Activated CD4-positive, alpha-beta T cell treated with anti-CD3 and anti-CD28 coated beads, Interleukin-2, amount 50 U/mL, for 4 hours (primary cell): ENCODE measurements at places on chromosomes 3 and 15.

DNA sequence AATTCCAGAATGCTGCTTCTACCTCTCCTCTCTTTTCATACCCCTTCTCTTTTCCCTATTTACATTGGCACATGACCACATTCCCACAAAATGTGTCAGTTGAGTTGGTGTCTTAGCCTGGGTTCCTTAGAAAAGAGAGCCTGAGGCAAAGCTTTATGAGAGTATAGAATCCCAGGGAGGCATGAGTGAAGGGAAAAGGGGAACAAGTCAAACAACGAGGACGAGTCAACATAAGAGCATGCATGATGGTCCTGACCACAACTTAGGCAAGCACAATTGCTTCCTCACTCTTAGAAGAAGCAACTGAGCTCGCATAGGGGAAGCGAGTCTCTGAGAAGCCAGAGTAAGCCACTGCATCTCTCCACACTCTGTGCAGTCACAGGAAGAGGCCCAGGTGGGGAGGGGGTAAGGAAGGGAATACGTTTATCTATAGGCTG lies 15.4 kb upstream of the ZNF774 start:
- DNase-seq, result no peak

DNA sequence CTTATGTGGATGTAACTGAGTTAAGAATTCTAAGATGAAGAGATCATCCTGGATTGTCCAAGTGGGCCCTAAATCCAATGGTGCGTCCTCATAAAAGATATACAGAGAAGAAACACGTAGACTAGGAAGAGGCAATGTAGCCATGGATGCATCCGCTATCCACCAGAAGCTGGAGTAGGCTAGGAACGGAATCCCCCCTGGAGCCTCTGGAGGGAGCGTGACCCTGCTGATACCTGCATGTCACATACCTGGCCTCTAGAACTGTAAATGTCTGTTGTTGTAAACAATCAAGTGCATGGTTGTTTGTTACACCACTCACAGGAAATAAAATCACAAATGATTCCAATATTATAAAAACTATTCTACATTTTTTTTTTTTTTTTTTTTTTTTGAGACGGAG lies 254.5 kb upstream of the RORA start:
- no peak for DNase-seq

GRCh38 chr15:70801109-70801508 lies 37.8 kb upstream of the UACA start:
- no peak for DNase-seq

DNA sequence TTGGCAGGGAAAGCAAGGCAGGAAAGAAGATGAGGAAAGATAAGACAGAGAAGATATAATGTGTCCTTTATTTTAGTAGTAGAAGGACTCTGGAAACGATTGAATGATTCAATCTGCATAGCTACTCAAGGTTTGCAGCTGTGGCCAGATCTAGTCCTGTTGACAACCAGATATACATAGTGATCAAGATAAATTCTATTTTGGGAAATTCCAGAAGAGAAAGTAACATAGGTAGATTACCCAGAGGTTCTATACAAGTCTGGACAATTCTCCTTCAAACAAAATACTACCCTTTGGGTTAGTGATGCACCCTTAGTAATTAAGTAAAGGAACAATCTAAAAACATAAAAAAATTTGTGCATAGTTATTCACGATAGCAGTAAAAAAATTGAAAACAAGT lies 9.4 kb downstream of the TERC start:
- no peak for DNase-seq

DNA sequence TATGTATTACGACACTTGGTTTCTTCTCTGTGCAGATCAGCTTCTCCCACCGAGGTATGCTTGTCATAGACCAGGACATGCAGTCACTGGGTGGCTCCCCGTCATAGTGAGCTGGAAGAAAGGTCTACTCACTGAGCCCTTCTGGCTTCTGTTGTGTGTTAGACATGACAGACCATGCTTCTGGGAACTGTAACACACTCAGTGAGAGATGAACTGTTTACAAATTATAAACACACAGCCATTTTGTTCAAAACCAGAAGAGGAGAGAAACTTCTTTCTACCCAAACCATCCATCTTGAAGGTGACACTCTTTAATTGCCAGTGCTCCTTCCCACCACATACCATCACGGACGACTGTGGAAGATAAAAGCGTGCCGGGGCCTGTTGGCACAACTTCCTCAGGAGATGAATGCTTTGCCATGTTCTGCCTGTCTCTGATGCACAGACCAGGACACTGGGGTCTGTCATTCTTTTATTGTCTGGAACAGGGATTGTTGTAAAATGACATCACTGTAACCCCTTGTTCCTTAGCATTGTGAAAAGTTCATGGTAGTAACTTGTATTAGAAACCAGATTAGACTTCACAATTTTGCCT lies 214.3 kb downstream of the MCTP2 start:
- no peak for DNase-seq

DNA sequence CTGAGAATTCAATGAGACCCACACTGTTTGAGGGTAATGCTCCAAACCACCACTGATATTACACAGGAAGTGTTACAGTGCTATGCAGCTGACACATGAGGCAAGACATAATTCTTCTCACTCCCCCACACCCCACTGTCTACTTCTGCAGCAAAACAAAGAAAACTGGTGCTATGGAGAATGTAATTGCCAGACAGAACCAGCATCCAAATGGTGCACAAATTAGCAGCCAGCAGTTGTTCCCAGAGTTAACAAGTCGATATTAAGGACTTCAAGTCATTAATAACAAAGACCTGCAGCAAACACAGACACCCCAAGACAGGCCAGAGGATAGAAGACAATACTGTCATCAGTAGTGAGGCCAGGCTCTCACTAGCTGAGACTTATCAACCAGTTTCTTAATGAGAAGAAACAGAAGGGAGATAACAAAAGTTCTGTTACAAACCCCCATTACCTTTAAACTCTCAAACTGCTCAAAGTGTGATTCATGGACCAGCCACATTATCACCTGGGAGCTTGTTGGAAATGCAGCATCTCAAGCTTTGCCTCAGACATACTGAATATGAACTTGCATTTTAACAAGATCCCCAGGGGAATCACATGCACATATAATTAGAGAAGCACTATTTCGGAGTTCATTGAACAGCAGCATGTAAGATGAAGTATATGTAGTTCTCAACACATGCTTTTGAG lies 58.7 kb upstream of the FNDC3B start:
- DNase-seq, result no peak

GRCh38 chr3:172356427-172356826 lies 91.8 kb downstream of the GHSR start:
- no peak for DNase-seq

DNA sequence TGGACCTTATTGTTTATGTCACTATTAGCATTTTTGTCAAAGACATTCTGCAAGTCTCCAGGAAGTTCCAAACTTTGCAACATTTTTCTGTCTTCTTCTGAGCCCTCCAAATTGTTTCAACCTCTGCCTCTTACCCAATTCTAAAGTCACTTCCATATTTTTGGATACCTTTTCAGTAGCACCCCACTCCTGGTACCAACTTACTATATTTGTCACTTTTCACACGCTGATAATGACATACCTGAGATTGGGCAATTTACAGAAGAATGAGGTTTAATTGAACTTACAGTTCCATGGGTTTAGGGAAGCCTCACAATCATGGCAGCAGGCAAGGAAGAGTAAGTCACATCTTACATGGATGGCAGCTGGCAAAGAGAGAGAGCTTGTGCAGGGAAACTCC lies 1206.5 kb upstream of the EPHA6 start:
- no peak for DNase-seq

- DNase-seq, result no peak
Observed at GRCh38 chr15:93164409-93164808, 75.4 kb upstream of the RGMA start.

GRCh38 chr3:30743641-30744317 lies 137.4 kb downstream of the TGFBR2 start:
- no peak for DNase-seq

DNA sequence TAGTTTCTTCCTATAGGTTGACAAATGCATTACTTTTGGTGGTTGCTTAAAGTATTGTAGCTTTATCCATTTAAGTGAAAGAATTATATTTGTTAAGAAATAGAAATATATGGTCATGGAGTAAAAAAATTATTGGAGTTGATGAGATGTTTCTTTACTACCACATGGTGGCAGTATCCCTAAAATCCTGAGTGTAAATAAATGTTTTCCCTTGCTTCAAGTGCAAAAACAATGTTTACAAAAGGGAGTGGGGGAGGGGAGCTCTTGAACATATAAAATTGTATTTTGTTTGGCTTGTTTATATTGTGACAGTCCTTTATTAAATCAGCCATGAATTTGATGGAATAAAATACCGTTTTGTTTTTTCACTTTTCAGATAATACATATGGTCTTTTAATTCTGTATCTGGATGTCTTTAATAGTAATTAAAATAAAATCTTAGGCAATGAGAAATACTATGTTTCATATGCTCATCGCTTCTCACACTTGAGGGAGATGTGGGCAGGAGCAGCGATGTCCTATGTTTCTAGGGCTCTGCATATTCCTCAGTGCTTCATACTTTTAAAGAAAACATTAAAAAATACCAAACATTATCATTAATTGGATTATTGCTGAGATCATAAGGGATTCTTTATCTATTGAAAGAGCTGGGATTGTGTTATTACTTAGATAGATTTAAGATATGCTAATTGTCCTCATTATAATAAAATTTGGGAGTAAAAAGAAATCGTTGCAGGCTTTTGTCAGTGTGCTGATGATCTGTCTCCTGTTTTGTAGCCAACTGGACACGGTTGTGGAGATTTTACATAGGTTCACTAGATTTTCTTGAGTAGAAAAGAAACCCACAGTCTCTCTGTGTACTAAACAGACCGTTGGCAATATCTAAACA lies 349.7 kb downstream of the TUSC7 start:
- no peak for DNase-seq

GRCh38 chr3:20573175-20573574 lies 387.2 kb upstream of the SGO1 start:
- no peak for DNase-seq

GRCh38 chr3:46447228-46447985 lies 17.3 kb downstream of the LTF start:
- DNase-seq, result no peak

DNA sequence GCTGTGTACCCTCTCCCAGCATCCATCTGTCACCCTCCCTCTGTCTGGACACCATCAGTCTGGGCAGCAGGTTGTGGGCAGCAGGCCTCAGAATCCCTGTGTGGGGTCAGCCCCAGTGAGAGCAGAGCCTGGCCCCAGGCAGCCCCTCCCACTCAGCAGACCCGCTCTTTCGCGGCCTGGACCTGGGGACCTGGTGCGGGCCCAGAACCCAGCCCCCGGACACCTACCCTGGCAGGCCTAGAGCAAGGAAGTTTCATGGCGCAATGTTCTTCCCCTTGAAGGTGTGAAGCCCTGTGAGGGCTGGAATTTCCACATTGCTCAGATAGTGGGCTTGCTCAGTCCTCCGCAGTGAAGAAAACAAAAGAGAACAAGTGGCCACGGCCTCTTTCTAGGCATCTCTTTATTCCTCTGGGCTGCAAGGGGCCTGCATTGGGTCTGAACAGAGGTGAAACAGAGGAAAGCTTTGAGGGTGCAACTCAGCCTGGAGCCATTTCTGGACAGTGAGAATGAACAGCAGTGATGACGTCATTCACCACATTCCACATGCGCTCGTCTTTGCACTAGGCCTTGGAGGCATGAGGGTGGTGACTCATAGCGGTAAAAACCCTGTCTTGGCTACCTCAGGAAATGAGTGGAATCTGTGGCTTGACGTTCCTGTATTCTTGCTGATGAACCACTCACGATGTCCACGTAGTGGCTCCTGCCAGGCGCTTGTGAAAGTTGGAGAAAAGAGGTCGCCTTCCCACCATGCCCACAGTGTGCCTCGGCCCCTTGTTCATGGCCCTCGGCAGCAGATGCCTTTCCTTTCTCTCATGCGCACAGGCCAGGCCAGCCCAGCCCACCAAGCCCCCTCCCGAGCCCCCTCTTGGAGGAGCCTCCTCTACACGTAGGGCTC lies 66.1 kb downstream of the SLC30A4 start:
- peak; percentile 52 for DNase-seq

DNA sequence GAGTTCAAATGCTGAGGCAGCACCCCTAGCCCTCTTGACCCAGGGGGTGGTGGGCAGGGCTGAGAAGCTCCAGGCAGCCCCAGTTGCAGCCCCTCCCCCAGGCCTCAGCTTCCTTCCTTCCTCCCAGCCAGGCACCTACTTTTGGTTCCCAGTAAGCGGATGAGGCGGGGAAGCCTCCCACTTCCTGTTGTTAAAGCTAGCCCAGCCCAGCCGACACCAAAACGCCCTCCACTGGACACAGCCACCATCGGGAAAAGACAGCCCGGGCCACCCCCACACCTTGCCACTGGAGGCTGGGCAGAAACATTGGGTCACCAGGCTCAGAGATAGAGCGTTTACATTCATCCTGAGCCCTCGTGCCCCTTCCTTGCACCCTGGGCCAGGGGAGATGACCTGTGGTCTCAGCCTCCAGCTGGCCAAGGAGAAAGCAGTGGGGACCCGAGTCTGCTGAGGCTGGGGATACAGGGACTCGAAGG lies 3.5 kb downstream of the DUSP7 start:
- DNase-seq, result no peak

DNA sequence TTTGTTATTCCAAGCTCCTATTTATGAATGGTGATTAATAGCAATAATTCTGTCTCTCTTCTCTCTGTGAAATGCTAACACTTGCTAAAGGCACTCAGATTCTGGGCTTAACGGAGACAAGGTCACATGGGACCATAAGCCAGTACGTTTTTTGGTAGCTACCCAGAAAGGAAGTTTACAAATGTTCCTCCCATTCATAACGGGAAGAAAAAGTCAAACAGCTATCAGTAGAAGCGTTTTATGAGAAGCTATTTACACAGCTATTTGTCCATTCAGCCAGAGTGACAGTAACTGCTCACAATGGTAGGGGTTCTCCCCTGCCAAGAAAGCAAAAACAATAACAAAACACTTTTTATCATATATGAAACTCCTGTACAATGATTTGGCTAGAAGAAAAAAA lies 51.5 kb downstream of the ZMAT3 start:
- DNase-seq, result no peak

- no peak for DNase-seq
Observed at GRCh38 chr3:10413041-10413440, 92.1 kb upstream of the SEC13 start.

- peak; percentile 20 for DNase-seq
Observed at GRCh38 chr3:129015388-129016105, 14.4 kb downstream of the EFCC1 start.

DNA sequence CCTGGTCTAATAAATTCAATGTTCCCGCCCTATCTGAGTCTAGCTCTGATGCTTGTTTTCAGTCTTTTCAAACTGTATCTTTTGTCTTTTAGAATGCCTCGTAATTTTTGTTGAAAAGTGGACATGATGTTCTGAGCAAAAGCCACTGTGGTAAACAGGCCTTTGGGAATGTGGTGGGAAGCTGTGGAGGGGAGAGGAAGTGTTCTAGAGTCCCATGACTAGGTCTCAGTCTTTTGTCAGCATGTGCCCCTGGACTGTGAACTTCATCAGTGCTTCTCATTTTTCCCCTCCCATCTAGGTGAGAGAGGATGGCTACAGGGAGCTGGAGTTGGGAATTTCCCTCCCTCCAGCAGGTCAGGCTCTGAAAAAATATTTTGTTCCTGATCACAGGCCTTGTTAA lies 33.7 kb downstream of the SUSD5 start:
- DNase-seq, result no peak

DNA sequence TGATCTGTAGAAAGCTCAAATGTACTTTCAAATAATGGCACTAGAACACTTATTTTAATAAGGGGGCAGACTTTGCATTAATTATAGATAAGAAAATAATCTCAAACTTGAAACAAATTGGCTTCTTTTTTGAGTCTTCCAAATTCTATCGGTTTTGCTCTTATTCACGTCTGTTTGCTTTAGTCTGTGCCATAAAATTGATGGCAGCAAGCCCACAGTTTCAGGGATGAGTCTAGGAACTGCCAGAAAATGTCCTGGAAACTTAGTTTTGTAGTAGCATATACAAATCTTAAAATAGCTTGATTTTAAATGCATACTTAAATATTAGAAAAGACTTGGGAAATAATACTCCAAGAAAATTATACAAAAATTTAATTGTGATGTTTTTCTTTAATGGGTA lies 39.7 kb downstream of the BCHE start:
- no peak for DNase-seq
